ENCODE measurements at places on chromosomes 5 and 9.

DNA sequence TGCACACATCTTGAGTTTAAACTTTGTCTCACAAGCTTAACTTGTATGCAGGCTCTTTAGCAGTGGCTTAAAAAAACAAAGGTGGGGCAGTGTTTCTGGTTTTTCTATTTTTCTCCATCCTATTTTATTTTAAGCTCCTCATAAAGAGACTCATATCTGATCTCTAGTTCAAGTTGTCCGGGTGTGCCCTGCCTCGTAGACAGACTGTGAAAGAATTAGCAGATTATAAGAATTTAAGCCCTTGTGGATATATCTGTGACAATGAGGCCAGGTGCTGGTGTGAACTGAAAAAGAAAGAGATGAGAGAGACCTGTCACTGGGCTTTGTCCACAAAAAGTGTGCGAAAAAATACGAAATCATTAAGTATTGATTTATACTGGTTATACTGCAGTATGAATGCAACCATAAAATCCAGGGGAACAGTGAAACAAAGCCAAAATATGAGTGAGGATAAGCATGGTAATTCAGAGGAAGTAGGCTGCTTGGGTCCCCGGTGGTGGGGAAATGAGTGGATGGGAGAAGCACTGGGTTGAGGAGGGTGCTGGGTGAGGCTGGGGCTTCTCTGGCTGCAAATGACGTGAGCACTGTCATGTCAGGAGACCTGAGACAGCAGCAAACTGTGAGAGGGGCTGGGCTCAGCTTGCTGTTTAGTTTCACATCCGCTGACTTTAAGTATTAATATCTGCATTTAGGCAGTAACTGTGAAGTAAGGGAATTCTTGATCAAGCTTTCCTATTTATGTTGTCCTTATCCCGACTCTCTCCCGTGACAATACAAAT lies 179.7 kb upstream of the ANKRD55 start:
- DNase-seq, result no peak

- DNase-seq, result no peak
Measured at GRCh38 chr9:87255431-87256155, 242.1 kb upstream of the DAPK1 start.

GRCh38 chr5:57575839-57576238 lies 93.2 kb upstream of the ACTBL2 start:
- no peak for DNase-seq

DNA sequence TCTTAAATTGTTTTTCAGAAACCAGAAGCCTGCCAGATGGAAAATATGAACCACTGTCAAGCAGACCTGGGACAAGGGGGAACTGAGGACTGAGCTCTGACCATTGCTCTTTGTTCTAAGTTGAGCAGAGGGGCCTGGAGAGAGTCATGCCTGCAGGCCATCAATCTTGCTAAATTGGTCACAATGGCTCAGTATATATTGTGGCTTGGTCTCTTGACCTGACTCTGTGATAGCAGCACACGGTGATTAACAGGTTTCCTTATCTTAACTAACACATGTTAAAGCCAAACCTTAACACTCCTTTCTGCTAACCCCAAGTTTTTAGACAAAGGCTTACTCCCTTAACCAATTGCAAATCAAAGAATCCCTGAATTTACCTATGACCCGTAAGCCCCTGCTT lies 1281.2 kb upstream of the NUDT12 start:
- no peak for DNase-seq

GRCh38 chr9:96279932-96280331 lies 22.0 kb downstream of the HSD17B3 start:
- DNase-seq, result no peak

Data from brain microvascular endothelial cell (primary cell).